ENCODE measurements at places on chromosomes 7 and 10.

DNA sequence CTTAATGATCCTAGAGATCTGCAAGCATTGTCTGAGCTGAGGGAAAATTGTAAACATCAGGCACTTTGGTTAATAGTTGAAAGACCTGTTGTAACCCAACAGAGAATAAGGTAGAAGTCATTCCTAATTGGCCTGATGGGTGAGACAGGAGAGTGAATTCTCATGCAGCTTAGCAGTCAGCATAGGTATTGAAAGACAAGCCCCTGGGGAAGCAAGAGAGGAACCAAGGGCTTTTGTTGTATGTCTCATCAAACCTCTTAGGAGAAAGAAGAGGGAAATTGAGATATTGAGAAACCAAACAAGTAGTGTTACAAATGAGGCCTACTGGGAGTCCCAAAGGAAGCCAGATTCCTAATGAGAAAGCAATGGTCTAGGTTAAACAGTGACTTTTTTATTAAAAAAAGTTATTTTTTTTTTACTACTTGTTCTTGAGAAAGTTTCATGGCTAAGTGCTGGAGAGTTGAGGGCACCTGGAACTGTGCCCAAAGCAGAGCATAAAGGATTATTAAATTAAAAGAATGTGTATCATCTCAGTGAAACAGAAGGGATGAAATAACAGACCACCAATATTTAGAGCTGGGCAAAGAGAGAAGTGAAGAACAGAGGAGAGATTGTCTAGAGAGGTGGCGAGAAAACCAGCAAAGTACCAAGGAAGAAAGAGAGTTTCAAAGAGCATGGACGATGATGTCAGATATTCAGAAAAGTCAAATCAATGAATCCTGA, 168.9 kb downstream of the CDK14 start:
- DNase-seq: no peak

GRCh38 chr7:111232249-111233084, 141.5 kb downstream of the LRRN3 start:
- peak; percentile 49 for DNase-seq

GRCh38 chr10:125824736-125825135, 1.4 kb downstream of the BCCIP start:
- DNase-seq: peak; percentile 56

DNA sequence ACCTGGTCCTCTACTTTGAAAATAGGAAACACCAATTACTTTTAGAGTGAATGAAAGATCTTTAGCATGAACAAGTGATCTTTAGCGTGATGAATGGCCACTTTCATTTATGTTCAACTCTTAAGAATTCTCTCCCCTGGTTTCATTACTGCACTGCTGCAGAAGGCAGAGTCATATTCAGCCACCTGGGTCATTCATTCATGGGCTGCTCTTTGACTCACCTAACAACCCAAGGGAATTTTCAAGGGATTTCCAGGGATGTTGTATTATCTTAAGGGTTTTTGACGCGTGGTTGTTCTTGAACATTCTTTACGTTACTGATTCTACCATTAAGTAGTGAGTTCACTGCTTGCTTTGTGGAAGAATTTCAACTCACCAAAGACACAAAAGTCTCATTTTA, 87.3 kb upstream of the STK17A start:
- no peak for DNase-seq

GRCh38 chr7:110775046-110775445, 315.9 kb upstream of the LRRN3 start:
- DNase-seq: no peak

DNA sequence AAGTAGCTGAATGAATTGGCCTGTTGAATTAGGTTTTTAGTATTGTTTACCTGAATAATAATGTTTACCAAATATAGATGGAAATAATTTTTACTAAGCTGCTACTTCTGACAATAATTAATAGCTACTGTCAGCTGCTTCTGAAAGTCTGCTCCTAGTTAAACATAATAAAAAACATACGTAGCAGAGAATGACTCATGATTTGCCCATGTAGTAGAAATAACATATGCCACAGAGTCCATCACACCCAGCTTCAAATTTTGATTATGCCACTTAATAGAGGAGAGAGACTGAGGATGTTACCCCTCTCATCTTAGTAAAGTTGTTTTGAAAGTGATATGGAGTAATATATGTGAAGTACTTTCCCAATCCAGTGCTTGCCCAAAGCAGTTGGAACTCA, 57.6 kb upstream of the MDFIC start:
- peak; percentile 24 for DNase-seq

DNA sequence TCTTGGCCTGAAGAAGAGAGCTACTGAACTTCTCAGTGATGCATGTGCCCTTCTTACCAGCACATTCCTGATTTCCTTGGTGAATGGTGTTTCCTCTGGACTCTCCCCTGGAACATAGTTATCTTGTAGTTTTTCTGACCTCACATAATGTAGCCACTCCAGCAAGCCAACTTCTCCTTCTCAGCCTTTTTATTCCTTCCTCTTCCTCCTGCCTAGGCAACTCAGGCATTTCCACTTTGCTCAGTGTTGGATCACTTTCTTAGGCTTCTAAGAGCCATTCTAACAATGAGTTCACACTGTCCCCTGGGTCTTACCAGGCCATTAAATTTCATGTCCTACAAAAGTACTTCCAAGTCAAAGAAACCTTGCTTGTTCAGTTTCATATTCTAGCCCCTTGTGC, 3.6 kb upstream of the PTTG1IP2 start:
- no peak for DNase-seq

GRCh38 chr10:76231286-76231934, 800.0 kb downstream of the LRMDA start:
- DNase-seq: no peak

GRCh38 chr10:21364196-21365114, 161.0 kb downstream of the SKIDA1 start:
- peak; percentile 30 for DNase-seq

GRCh38 chr10:131001438-131001837, 310.1 kb downstream of the TCERG1L start:
- DNase-seq: no peak

- no peak for DNase-seq
Observed at GRCh38 chr10:45379891-45380540, 6.0 kb downstream of the ALOX5 start.

DNA sequence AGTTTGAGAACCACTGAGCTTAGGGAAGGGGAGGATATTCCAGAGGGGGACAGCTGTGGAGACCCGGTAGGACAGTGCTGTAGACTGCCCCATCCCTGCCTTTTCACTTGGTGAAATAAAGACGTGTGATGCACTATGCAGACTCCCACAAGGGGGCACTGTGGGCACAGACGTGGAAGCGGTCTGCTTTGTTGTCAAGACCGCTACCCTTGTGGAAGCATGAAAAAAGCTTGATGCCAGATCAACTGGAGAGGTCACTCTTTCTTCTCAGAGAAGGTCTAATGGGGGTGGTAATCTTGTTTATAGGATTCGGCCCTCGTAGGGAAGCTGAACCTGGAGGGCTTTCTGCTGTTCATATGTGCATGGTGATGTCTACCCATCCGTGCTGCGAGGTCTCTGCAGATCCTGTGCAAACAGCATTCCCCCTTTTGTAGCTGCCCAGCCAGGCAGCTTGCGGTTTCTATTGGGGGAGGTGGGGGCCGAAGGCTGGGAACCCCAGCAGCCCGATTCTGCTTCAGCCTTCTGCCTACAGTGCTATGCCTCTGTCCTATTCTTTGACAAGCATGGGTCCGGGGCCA, 13.7 kb downstream of the RPS24 start:
- DNase-seq: no peak

DNA sequence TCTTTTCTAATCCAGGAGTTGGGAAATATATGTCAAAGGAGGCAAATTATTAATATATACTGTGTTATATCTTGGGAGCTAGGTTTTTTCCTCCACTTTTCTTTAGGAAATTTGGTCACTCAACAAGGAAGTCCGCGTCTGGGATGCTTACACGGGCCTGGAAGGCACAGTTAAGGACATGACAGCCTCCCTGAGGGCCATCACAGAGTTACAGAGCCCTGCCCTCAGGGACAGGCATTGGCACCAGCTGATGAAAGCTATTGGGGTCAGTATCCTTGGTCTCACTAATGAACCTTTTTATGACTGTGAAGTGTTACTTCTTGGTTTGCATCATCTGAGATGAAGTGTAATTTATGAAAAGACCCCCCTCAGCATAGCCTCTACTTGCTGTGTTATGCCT, 74.7 kb downstream of the DNAH11 start:
- no peak for DNase-seq

DNA sequence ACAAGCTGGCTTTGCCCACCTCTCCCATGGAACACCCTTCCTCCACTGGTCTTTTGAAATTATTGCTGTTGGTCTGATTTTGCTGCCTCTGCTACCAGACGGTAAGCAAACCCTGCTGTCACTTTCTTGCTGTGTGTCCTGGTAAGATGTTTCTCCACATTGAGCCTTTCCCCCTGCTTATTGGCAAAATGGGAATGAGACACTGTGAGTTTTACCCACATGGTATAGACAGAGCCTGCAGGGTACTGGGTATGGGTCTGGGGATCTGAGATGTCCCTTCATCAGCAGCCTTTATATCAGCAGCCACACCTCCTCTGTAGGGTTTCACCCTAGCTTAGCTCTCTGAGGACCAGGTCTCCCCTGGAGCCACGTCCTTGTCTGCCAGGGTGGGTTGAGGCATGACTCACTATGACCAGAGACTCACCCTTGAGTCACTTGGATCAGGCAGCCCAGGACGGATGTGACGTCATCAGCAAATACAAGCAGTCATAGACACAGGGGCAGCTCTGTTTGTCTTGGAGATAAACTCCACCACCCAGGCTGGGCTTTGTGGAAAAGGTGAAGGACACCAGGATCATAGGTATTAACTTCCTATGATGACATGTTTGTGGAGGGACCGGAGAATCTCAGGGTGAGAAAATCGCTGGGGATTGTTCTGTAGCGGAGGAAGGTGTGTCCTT, 17.9 kb upstream of the BAIAP2L1 start:
- DNase-seq: peak; percentile 83

DNA sequence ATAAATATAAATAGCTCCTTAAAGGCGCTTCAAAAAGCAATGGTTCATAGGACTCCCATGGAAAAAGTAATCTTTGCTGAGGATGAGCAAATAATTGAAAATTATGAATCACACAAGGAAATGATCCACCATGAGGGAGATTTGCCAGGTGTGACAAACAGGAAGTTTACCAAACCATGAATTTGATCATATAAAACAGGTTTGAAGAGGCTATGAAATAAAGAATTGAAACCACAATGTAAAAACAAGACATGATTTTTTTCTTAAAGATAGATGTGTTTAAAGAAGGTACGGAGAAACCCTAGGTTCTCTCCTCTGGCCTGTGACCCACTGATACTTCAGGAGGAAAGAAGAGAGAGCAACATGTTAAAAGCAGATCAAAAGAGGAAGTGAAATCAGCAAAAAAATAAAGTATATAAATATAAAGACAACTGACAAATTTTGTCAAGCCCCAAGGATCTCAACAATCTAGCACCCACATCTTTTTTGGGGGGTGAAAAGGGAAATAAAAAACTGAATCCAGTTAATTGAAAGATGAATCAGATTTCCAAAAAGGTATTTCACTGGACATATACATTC, 111.3 kb upstream of the ASAH2 start:
- DNase-seq: no peak

GRCh38 chr10:84499846-84500245, 171.5 kb downstream of the CCSER2 start:
- DNase-seq: no peak

GRCh38 chr7:117929237-117929636, 56.0 kb upstream of the CTTNBP2 start:
- DNase-seq: no peak

DNA sequence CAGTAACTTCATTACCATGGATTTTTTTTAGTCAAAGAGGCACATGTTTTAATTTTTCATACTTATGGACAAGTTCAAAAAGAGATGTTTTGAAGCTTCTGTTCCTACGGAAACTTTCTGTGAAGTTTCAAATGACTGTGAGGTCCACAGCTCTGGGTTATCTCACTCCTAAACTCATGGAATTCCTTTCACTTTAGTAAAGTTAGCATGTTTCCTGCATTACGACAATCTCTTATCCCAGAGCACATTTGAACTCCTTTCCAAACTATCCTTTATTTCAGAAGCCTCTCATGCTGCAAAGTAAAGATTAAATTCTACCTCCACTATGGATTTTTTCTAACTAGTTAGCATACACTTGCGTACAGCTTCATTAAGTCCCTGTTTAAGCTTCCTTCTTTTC, 15.3 kb upstream of the ADD3 start:
- DNase-seq: no peak

DNA sequence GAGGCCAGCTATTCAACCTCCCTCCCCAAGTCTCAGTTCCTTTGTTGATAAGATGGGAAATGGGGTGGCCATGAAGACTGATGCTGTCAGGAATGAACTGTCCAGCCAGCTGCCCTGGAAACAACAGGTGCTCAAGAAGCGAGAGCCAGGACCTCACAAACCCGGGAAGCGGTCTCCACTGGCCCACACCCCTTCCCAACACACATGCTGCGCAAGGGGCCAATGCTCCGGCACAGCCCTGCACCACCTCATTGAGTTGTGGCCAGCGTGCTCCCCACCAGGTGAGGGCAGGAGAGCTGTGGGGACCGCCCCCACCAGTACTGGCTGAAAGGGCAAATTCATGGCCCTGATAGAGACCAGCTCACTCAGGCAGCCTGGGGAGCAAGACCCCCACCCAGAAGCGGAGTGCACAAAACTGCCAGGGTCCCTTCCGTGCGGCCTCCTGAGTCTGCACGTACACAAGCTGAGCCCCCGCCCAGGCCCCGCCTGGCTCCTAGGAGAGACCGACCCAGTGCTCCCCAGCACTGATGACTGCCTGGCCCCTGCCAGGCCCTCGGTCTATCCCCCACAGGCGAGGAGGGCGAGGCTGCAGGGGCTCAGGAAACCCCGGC, 216.6 kb downstream of the MAD1L1 start:
- no peak for DNase-seq

- DNase-seq: no peak
Observed at GRCh38 chr7:97468493-97468892, 263.4 kb upstream of the TAC1 start.

DNA sequence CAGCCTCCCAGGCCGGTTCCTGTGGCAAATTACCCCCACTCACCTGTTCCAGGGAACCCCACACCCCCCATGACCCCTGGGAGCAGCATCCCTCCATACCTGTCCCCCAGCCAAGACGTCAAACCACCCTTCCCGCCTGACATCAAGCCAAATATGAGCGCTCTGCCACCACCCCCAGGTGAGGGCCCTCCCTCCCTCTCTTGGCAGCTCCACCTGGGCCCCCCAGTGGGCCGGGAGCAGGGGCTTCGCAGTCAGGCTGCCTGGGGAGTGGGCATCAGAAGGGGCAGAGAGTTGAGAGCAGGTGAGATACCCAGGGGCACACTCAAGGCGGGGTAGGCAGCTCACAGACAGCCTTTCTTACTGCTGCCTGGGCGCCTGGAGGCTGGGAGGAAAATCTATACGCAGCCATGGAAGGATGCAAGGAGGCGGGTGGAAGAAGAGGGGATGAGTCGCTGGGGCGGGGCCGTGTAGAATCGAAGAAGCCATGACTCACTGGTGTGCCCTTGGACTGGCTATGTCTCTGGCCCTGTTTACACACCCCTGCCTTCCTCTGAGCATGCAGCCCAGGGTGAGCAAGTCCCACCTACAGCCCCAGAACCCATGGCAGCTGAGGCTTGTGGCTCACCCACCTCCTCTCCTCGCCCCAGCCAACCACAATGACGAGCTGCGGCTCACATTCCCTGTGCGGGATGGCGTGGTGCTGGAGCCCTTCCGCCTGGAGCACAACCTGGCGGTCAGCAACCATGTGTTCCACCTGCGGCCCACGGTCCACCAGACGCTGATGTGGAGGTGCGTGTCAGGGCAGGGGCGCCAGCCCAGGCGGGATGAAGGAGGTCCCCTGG, 48.6 kb upstream of the PPIF start:
- DNase-seq: peak; percentile 71

- no peak for DNase-seq
Observed at GRCh38 chr7:55469271-55469681, 103.0 kb downstream of the VOPP1 start.
